Renal cortical epithelial cell (primary cell): ENCODE measurements at places on chromosomes 3 and 15.
A peak's percentile ranks its signal among the peaks of the same experiment; 100 is the strongest.

- no peak for DNase-seq
These were observed 171.6 kb upstream of the BHLHE40 start for GRCh38 chr3:4807381-4808280.

DNA sequence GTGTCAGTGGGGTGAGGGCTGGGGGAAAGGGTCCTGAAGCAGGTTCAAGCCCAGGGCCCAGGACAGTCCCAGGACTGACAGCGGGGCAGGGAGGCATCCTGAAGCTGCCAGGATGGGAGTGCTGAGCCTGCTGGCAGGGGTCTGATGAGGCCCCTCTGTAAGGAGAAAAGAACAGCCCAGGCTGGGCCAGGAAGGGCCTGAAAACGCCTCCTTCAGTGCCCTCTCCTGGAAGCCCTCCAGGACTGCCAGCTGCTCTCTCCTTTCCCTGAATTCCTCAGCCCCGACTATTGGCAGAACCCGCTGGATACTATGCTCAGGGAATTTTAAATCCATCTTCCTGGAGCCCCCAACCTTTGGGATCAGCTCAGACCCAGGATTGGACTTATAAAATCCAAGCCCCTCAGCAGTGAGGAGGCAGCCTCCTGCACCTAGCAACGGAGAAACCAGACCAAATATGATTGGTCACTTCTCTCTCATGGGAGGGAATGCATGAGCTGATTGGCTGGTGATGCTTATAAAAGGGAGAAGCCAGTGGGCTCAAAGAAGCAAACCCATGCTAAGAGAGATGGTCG is 203.5 kb upstream of the LINGO1 start:
- no peak for DNase-seq

DNA sequence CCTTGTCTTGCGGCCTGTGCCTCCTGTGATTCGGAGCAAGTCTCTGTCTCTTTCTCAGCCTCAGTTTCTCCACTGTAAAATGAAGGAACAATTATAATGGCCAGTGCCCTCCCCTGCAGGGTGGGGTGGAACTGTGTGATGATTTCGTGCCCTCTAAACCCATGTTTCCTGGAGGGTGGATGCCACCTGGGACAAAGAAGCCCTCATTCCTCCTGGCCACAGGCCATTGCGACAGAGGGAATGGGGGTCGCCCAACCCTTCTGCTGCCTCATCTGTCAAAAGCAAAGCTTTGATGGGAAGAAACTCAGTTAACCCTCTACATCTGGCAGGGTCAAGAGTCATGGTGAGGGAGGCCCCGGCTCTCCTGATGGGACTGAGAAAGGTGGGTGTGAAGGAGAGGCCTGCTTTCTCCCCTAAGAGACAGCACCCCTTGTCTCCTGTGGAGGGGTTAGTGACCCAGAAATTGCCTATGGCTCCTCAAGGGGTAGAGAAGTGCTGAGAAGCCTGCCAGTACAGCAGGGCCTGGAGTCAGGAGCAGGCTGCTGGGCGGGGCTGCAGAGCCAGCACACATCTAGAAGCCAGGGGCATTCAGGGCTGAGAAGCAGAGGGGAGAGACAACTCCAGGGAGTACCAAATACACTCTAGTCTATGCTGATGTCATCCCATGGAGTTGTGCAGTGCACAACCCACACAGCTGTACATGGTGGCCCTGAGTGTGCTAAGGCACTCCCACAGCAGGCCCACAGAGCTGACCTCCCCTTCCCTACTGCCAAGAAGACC is 61.0 kb downstream of the PLXNA1 start:
- no peak for DNase-seq

- no peak for DNase-seq
These were observed 80.4 kb downstream of the SEMA5B start for GRCh38 chr3:122947196-122947595.

GRCh38 chr3:53170325-53171063 is 9.5 kb downstream of the PRKCD start:
- no peak for DNase-seq

- peak; percentile 93 for DNase-seq
These were observed 82.8 kb downstream of the SMAD3 start for GRCh38 chr15:67148196-67148701.

GRCh38 chr15:74988007-74988800 is 7.2 kb upstream of the SCAMP5 start:
- peak; percentile 49 for DNase-seq

- peak; percentile 89 for DNase-seq
These were observed 31.8 kb downstream of the MYO5A start for GRCh38 chr15:52496776-52497470.

DNA sequence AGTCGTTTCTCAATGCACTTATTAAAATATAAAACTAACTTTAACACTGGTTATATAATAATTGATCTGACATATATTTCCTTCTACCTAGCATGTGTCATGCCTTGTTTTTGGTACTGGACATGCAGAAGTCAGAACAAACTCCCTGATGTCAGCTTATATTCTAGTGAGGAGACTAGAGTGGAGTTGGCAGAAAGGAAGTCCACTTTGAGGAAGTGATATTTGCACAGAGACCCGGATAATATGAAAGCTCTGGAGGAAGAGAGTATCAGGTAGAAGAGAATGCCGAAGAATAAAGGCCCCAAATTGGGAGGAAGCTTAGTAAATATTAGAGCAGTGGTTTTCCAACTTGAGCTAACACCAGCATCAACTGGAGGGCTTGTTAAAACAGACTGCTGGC is 24.6 kb upstream of the ZNF280D start:
- DNase-seq, result no peak

GRCh38 chr15:40182358-40183029 is 21.6 kb downstream of the BUB1B start:
- no peak for DNase-seq

GRCh38 chr3:101876142-101876541 is 26.8 kb downstream of the NFKBIZ start:
- DNase-seq, result no peak

DNA sequence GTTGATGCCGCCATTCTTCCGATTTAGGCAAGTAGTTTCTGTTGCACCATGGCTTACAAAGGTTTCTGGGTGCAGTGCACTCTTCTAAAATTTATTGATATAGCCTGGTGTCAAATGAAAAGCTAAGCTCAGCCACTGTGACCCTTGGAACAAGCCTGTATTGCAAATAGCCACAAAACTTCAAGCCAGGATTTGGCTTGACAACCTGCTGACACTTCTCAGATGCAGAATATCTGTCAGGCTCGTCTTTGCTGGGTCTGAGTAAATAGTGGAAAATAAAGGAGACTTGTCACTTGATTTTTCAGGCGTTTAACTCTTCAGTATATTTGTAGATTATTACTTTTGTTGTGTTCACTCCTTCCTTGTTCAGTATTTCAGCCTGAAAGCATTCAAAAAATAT is 871.8 kb downstream of the OTOL1 start:
- no peak for DNase-seq

DNA sequence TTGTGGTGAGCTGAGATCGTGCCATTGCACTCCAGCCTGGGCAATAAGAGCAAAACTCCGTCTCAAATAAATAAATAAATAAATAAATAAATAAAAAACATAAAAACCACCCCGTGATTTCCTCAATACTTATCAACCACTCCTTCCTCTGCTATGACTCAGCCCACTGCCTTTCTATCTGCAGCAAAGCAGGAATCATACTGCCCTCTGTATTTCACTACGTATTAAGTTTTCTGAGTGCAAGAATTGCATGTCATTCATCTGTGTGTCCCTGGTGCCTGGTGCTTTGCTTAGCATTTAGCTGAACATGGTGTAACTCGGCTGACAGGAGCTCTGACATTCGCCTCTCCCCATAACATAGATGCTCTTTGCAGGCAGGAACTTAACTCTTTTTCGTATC is 7.1 kb downstream of the LSG1 start:
- DNase-seq, result no peak

GRCh38 chr15:101657968-101658784 is 6.0 kb upstream of the TM2D3 start:
- DNase-seq, result peak; percentile 26

DNA sequence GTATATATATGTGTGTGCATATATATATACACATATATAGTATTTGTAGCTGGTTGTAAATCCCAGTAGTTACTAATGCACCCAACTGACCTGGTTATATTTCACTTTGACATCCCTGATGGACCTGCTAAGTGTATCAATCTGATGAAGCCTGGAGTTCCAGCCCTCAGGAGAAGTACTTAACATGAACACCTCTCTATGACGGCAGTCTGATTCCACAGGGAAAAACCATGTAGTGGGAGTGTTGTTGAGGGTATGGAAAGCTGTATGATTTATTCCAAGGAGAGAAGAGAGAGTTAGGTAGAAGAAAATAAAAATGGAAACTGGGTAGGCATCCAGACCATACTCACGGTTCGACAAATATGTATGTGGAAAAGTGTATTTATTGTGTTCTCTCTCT is 531.2 kb upstream of the SEMA6D start:
- no peak for DNase-seq

DNA sequence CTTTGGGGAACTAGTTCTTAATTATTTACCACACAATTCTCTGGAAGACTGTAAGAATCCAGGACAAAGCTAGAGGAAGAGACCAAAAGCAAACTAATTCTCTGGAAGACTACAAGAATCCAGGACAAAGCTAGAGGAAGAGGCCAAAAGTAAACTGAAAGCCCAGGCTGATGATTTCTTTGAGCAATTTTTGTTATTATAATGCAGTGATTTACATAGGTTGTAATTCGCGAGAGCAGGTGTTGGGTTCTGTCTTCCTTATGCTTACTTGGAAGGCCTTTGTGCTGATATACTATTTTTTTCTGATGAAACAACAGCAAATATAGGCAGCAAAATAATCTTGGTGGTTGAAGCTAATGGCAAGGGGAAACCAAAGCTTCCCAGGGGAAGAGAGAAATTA is 5.2 kb downstream of the SPTSSB start:
- DNase-seq, result no peak

DNA sequence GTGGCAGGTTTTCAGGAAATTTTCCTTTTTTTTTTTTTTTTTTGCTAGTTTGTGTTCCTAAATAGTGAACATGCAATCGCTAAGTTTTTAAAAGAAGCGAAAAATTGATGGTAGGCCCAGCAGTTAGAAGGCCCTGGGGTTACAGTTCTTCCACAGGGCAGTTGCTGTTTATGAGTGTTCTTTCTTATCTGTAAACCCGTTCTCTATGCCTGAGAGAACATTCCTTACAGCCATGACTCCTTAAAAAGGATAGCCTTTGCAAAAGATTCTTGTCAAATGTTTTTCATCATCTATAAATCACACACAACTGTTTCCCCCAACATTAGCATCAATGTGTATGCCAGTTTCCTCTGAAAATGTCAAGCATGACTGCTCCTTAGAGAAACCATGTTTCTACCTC is 23.8 kb upstream of the MYZAP start:
- peak; percentile 33 for DNase-seq

- no peak for DNase-seq
These were observed 57.6 kb downstream of the FRMD4B start for GRCh38 chr3:69328103-69328962.

- DNase-seq, result peak; percentile 71
These were observed 18.1 kb upstream of the SCN10A start for GRCh38 chr3:38834110-38834509.

GRCh38 chr3:168117853-168118313 is 22.2 kb upstream of the GOLIM4 start:
- DNase-seq, result no peak

DNA sequence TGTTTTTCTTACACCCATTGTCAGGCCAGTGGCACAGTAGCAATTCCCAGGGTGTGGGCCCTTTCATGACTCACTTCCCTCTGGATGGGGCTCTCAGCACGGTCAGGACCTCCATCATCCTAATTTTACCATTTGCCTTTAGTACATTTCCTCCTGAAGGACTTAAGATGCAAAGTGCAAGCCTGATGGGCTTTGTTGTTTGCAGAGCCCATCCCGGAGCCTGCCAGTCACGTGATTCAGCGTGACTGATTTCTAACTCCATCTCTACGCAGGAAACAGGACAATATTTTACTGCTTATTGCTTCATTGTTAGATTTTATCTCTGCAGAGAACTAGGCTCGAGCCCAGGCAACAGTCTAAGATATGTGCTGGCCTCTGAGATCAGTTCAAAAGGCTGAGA is 223.7 kb downstream of the PDZRN3 start:
- DNase-seq, result no peak

GRCh38 chr15:99371180-99372103 is 120.2 kb downstream of the LRRC28 start:
- peak; percentile 31 for DNase-seq

DNA sequence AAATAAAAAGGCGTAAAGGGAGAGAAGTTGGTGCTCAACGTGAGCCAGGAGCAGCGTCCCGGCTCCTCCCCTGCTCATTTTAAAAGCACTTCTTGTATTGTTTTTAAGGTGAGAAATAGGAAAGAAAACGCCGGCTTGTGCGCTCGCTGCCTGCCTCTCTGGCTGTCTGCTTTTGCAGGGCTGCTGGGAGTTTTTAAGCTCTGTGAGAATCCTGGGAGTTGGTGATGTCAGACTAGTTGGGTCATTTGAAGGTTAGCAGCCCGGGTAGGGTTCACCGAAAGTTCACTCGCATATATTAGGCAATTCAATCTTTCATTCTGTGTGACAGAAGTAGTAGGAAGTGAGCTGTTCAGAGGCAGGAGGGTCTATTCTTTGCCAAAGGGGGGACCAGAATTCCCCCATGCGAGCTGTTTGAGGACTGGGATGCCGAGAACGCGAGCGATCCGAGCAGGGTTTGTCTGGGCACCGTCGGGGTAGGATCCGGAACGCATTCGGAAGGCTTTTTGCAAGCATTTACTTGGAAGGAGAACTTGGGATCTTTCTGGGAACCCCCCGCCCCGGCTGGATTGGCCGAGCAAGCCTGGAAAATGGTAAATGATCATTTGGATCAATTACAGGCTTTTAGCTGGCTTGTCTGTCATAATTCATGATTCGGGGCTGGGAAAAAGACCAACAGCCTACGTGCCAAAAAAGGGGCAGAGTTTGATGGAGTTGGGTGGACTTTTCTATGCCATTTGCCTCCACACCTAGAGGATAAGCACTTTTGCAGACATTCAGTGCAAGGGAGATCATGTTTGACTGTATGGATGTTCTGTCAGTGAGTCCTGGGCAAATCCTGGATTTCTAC is at the start of gene RARB:
TSS of gene RARB (plus strand) at position 322 of the 847 bp plus-strand sequence. CDS start at position 791, 469 bp downstream.
- DNase-seq, result peak; percentile 90

GRCh38 chr15:33985287-33985686 is 17.0 kb downstream of the CHRM5 start:
- DNase-seq, result peak; percentile 92

DNA sequence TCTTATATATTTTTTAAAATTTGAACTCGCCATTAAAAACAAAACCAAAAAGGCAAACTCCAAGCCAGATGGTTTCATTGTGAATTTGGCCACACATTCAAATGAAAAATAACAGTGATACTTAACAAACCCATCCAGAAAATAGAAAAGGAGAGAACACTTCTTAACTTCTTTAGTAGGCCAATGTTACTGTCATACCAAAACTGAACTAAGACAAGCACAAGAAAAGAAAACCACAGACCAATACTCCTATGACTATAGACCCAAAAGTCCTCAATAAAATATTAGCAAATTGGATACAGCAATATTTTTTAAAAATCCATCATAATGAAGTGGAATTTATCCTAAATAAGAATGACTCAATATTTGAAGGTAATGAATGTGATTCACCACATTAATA is 73.5 kb upstream of the ALDH1A3 start:
- no peak for DNase-seq

DNA sequence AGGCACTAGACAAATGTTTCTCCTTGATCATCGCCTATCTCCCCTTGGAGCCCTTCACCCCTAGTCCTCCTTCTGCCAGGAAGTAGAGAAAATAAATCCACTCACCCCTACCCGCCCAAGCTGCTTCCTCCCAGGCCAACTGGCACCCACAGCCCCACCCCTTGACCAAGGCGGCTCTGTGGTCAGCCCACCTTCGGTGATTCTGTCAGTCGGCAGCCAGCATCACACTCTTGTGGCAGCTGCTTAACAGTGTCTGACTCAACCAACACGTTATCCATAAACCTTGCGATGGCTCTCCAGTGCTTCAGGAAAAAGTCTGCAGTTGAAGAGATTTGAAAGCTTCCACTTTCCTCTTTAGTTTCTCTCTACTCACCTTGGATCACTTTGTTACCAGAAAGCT is 7.6 kb downstream of the SHF start:
- DNase-seq, result peak; percentile 71
